Stimulated activated CD4-positive, alpha-beta T cell treated with anti-CD3 and anti-CD28 coated beads, Interleukin-1b, Interleukin-23, amount 100 ng/mL, for 1 hour (primary cell): ENCODE measurements at places on chromosomes 1 and 21.

DNA sequence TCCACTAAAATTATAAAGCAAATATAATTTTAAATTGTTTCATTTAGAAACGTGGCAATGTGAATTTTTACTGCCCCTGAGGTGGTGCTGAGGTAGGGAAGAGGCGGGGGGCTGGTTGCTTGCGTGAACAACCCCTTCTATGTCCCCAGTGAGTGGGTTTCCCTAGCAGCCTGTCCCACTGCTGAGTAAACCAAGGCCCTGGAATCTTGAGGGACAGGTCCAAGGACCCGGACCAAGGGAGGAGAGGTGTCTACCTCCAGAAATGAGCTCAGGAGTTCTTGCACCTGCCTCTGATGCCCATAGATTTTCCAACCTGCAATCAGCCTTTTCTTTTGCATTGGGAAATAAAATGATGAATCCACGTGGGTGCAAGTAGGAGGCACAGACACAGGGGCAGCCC lies 649 bp upstream of the LDLRAD1 start:
- DNase-seq, result no peak

DNA sequence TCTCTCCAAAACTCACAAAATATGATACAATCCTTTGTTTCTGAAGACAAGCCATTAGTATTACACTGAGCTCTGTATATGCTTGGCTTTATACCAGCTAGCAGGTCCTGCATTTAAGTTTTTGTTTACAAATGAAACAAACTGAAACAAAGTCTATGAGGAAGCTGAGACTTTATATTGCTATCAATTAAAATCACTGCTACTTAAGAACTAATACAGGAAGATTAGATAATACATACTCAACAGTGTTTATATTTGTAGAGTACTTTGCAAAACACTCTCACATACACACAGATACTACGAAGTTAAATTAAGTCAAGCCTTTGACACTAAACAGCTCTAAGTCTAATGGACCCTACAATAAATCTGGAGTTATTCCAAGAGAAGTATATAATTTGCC lies 247.4 kb downstream of the CRB1 start:
- DNase-seq, result no peak

- peak; percentile 60 for DNase-seq
Measured at GRCh38 chr1:205335692-205336091, 14.1 kb upstream of the NUAK2 start.

GRCh38 chr1:116868385-116868784 lies 41.3 kb upstream of the PTGFRN start:
- DNase-seq, result no peak

GRCh38 chr21:34337741-34338140 lies 26.1 kb upstream of the KCNE2 start:
- DNase-seq, result no peak

DNA sequence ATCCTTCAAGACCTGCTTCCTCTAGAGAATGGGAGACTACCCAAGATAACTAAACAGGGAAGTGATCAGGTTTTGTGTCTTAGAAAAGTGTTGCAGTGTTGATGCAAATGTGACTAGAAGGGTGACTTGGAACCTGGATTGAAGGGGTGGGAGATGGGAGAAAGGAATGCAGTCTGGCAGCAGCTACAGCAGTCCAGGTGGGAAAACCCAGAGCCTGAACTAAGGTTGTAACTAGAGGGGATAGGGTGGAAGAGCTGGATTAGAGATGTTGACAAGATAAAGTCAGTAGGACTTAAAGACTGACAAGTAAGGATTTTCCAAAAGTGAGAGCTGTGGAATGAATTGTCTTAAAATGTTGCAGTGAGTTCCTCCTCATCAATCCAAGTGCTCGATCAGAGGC lies 7.1 kb upstream of the SHISA4 start:
- DNase-seq, result no peak

- no peak for DNase-seq
Measured at GRCh38 chr1:242208021-242208420, 209.1 kb upstream of the MAP1LC3C start.

DNA sequence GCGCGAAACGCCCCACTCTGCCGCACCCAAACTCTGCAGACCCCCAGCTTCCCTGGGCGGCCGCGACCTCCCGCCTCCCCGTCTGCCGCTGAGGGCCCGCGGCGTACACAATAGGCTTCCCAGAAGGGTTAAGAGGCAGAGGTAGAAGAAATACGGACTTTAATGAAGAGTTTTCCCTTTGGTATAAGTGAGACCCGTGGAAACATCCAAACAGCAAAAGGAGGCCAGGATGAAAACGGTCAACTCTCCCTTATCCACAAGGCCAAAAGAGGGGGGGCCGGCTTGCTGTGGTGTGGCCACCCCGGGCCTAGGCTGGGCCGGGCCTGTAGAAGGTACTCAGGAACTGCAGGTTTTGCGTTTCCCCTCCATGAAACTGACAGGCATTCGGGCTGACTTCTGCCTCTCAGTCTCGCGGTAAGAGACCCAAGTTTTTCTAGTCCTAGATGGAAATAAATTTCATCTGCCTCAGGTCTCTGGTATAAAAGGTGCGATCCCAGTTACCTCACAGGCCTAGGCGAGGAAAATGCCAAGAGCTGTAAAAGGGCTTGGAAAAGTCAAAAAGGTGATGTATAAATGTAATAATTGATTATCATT lies 671 bp upstream of the PYGO2 start:
- DNase-seq, result no peak

GRCh38 chr1:12384836-12385456 lies 155.1 kb downstream of the VPS13D start:
- no peak for DNase-seq

DNA sequence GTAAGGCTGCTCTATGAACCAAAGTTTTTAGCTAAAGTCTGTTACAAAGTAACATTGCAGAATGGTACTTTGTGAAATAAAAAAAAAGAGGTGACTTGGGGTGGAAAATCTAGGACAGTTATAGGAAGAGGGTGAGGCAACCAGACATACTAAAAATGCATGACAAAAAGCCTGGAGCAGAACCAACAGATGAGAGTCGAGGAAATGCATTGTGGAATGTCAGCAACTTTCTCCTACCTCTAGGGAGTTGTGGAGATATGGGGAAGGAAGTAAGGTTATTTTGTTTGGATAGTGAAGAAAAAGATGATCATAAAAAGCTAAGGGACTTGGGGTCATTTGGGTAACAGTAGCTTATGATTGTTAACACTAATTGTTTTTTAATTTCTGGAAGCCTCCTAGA lies 295.6 kb downstream of the S1PR1 start:
- no peak for DNase-seq

DNA sequence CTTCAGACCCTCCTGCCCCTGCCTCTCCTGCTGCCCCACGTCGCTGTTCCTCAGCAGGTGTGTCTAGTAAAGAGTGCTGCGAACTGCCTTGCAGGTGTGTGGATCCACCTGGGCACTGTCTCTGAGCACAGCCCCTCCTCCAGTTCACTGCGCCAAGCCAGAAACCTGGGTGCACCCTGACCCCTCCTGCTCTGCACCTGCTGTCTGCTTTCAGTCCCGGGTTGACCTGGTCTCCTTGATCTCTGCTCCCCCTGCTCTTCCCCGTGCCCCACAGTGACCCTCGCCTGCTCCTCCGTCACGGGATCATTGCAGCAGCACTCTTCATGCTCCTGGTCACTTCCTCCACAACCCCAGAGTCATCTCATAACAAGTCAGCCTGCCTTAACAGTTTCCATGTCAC lies 6.5 kb downstream of the A3GALT2 start:
- DNase-seq, result no peak

DNA sequence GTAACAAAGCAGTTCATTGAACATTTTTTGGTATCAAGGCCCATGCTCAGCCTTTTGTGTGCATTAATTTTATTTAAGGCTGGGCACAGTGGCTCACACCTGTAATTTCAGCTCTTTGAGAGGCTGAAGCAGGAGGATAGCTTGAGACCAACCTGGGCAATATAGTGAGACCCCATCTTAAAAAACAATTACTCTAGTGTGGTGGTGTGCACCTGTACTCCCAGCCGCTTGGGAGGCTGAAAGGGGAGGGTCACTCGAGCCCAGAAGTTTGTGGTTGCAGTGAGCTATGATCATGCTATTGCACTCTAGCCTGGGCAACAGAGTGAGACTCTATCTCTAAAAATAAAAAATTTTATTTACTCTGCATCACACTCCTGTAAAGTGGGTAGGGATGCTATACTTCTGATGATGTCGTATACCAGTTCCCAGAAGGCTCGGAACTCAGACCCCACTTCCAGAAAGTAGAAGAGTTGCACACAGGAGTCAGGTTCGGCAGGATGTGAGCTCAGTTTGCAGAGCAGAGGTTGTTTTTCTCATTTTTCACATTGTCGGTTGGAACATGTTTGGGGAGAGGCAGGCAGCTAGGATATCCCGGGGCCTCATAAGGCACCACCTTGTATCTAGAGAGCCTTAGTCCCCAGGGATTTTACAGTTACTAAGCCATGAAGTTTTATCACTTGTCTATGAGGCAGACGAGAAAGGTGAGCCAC lies 144.6 kb downstream of the GALNT2 start:
- DNase-seq, result no peak

GRCh38 chr1:56477164-56478111 lies 101.9 kb downstream of the PLPP3 start:
- no peak for DNase-seq

GRCh38 chr1:206100226-206100815 lies 16.9 kb downstream of the AVPR1B start:
- no peak for DNase-seq

GRCh38 chr1:220827445-220828178 lies 40.9 kb downstream of the MTARC1 start:
- no peak for DNase-seq

DNA sequence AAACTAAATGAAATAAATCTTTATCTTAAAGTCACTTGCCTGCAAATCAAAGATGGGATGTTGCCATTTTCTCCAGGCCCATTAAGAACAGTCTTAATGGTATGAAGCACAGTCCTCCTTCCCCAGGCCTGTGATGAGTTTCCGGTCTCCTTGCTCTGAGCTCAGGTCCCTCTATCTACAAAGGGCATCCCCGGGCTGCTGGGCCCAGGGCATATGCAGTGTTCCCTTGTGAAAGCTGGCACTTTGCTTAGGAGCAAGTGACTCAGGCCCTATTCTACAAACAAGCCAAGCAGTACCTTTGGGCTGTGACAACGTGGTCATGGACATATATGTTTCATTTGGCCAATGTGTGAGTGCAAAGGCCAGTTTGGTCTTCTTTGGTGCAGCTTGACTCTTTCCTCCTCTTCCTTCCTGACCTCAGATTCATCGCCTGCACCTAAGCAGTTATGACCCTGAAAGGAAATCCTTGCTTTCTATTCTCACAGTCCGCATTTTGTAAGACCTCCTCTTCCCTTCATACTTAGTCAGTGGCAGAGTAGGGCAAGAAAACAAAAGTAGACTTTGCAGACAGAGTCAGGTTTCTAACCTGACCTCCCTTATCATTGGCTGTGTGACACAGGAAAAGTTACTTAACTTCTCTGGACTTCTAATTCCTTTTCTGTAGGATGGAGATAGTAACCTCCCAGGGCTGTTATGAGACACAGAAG lies 109.5 kb downstream of the ERG start:
- no peak for DNase-seq

- no peak for DNase-seq
Measured at GRCh38 chr1:67524143-67525052, 94.2 kb upstream of the SERBP1 start.

DNA sequence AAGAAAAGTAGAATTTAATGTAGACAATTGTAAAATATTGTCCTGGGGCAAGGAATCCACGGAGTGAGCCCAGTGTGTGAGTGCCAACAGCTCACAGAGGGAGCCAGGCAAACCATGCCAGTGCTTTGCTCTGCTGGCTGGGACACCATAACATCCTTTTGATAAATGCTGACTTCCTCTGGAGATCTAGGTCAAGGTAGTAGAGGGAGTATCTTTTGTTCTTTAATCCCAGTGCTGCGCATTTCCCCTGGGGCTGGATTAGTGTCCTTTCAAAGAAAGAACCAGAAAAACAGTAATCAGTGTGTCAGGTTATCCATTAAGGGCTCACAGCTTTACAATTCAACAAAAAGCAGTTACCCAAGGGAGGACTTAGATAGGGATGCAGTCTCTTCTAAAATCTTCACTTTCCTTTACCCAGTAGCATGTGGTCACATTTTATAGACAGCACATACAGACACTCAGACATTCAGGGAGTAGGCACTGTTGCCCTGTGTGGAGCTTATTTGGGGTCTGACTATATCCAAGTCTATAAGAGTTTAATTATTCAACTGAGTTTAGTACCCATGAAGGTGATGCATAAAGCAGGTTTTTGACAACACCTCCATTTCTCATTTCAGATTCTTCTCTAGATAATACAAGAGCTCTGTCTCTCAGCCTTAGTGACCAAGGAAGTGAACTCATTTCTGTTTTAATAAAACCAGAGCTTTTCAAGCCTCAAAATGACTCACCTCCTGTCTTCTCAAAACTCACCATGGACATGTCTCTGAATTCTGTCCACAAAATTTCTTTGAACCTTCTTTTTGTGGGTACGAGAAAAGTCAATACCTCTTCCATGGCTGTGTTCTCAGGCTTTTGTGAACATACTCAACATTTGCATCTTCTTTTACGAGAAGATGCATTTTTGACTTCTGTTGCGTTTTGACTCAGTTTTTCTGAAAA lies 215.3 kb downstream of the BRINP2 start:
- no peak for DNase-seq

- DNase-seq, result no peak
Measured at GRCh38 chr1:199362996-199363395, 664.5 kb upstream of the NR5A2 start.

- DNase-seq, result no peak
Measured at GRCh38 chr21:41442481-41443186, 16.6 kb downstream of the MX1 start.

DNA sequence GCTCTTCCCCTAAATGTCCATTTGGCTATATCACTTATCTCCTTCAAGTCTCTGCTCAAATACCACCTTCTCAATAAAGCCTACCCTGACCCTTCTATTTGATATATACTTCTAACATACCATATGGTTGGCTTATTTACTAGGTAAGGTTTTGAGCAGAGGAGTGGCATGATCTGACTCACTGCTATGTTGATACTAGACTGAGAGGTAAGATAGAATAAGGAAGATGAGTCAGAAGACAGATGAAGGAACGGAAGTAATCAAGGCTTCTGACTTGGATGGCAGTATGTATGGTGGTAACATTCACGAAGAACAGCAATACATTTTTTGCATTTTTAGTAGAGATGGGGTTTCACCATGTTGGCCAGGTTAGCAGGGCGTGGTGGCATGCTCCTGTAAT lies 4.8 kb upstream of the HRNR start:
- no peak for DNase-seq

GRCh38 chr21:41779659-41780058 lies 12.8 kb upstream of the RIPK4 start:
- no peak for DNase-seq

DNA sequence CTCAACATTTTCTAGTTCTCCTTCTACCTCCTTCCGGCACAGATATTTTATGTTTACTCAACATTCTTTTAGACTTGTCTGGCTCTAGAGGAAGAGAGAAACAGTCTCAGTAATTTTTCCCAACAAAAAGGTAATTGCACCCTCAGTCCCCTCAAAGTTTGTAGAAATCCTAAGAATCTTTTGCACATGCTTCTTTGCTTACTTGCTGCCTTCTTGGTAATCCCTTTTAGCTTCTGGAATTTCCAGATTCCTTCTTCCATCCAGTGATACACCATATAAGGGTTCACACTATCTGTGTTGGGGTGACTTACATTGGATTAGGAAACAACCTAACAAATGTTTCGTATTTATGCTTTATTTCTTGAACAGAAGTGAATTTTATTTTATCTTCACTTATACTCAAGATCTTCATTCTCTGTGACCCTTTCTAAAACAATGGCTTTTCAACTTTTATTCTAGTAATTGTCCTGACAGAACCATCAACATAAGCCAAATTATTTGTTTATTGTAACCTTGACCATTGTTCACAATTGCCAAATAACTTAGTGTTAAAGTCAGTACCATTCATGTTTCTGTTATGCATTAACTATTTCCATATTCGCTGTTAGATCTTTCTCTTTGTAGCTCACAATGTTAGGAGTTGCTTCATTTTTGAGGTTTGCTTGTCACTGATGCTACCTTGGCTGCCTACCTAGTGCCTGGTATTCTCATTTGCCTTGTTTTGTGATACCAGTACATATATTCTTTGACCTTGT lies 238.1 kb downstream of the HMCN1 start:
- no peak for DNase-seq
